ENCODE measurements at places on chromosomes 3 and 15. TPM values are rescaled to one million over a fixed set of nuclear protein-coding genes. Genes with fewer than 3 reads are reported as not detected.

RARRES1 gene
- polyA plus RNA-seq = 11.2 TPM

SENP7 gene
- polyA plus RNA-seq = 85.8 TPM

DNA sequence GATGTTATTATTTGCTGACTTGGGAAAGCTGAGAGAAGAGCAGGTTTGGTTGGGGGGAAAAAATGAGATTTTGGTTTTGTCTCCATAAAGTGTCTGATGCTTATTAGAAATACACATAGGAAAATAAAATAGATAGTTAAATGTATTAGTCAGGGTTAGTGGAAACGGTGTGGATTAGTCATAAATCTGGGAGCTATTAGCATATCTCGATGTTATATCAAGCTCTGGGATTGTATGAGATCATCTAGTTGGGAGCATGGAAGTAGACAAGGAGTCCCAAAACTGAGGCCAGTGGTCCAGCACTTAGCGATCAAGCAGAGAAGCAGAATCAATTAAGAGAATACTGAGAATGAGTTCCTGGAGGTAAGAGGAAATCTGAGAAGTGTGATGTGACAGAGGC is 845.5 kb downstream of the ROBO2 start:
- DNase-seq = no peak

DNA sequence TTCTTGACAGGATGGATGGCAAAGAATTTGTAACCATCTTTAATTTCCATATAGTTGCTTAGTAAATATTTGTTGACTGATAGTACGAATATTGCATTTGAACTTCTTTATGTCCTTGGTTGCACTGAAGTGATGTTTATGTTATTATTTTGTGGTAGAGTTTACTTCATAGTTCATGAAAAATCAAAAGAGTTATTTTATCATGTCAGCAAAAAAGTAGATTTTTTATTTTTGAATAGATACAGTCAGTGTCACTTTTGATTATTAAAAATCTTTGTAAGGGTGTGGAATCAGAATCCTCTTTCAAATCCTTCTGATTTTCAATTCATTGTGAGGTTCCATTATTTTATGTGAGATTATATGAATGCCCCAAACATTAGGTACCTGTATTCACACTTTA is 35.0 kb downstream of the FILIP1L start:
- no peak for DNase-seq

GRCh38 chr15:92079047-92079446 is 225.5 kb downstream of the SLCO3A1 start:
- DNase-seq = no peak

- DNase-seq = no peak
These were observed 120.3 kb upstream of the GOLGA8J start for GRCh38 chr15:29962407-29962806.
